ENCODE measurements at places on chromosomes 5 and 9.

- DNase-seq: no peak
Measured at GRCh38 chr5:155696362-155696761, 630.6 kb upstream of the SGCD start.

GRCh38 chr9:70588999-70589398, 174.5 kb upstream of the KLF9 start:
- DNase-seq: no peak

DNA sequence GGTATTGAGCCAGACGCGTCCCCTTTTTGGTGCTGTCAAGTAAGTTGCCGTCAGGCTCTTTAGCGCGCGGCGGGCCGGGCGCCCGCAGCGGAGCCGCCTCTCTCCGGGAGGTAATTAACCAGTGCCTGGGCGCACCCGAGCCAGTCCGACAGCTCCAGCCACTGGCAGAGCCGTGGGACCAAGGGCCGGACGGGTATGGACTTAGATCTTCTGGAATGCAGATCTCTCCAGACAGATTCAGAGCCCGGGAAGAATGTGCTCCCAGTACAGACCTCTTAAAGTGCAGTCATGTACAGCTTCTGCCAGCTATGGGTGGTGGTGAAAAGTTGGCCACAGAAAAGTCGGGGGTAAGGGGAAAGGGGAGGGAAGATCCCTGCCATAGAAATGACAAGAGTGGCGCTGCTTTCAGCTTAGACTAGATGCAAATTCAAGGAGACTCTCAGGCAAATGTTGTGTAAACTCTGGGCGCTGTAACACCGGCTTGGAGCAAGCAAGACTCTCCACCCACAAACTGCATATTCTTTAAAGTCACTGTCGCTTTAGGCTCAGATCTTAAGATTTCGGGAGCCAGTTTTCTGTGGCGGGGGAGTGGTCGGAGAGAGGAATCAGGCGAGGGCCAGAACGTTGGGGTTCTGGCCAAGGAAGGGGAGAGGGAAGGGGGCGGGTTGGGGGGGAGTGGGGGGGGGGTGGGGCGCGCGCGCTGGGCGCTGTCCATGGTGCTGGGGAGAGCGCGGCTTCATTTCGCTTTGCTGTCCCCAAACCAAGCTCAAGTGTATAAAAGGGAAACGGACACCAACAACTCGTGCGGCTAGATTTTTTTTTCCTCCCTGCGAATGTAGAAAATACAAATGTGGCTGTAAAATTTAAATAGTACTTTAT, 29.2 kb downstream of the NR2F1 start:
- peak; percentile 27 for DNase-seq

DNA sequence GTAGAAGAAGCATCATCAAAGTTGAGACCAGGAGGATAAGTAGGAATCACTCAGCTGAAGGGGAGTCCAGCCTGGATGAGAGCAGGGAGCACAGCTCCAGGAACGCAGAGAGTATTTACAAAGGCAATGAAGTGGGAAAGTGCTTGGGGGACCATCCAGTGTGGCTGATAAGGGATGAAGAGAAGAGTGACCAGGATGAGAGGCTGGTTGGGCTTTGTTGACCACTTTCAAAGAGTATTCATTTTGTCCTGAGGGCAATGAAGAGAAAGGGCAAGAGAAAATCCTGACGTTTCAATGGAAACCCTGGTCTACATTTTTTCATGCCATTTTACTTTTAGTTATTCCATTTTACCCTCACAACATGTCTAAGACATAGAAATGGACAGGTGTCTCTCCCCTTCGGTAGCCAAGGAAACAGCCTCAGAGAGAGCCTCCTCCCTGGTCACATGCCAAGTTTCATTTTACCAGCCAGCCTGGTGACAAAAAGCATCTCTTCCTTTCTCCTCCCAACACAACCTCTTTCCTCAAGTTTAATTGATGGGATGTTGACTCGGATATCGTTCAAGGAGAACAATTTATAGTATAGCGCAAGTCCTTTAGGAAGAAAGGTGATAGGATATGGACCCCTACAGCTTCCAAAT, 492.7 kb upstream of the CLINT1 start:
- no peak for DNase-seq
